ENCODE measurements at places on chromosomes 13 and 19.

- DNase-seq, result no peak
Measured at GRCh38 chr19:13104848-13105711, 2.4 kb upstream of the LYL1 start.

DNA sequence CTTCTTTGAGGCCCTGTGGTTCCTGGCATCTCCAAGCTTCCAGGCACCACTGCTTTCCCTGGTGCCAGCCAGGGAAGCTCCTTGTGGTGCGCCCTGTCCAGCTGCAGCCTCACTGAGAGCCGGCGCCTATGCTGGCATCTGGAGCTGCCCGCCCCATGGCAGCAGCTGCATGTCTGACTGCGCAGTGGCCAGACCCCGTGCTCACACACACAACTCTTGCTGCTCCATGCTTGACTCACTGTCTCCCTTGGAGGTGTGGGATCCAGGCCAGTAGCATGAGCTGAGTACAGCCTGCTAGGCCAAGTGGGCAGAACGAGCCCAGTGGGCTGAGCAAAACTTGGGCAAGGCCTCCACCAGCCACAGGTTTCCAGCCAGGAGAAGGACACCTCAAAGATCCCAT, 11.5 kb upstream of the SUPT20H start:
- no peak for DNase-seq

- no peak for DNase-seq
Measured at GRCh38 chr13:48457578-48458242, 44.8 kb upstream of the LPAR6 start.

- DNase-seq, result no peak
Measured at GRCh38 chr13:104522235-104523072, 1456.2 kb upstream of the SLC10A2 start.
